ENCODE measurements at places on chromosomes 2 and 18.

GRCh38 chr2:165105926-165106325 is 97.9 kb downstream of the SCN3A start:
- no peak for DNase-seq

GRCh38 chr2:74548285-74548899 is 5.3 kb downstream of the LOXL3 start:
- DNase-seq: no peak

DNA sequence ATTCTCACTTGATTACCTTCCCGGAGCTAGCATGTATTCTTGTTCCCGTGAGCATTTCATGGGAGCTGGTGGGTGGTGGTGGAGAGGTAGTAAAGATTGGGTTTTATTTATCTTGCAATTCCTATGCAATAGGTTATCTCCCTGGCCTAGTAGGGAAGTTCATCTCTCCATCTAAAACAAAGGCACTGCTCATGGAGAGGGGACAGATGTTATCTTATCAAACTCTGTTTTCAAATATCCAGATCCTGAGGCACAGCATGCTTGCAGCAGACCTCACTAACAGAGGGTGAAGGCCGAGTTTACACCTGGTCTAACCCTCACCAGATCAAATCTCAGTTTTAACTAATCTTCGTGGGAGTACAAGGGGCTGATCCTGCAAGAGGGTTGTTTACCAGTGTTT is 98.9 kb downstream of the CYRIA start:
- no peak for DNase-seq

GRCh38 chr2:52563151-52563550 is 1204.5 kb upstream of the CHAC2 start:
- no peak for DNase-seq

DNA sequence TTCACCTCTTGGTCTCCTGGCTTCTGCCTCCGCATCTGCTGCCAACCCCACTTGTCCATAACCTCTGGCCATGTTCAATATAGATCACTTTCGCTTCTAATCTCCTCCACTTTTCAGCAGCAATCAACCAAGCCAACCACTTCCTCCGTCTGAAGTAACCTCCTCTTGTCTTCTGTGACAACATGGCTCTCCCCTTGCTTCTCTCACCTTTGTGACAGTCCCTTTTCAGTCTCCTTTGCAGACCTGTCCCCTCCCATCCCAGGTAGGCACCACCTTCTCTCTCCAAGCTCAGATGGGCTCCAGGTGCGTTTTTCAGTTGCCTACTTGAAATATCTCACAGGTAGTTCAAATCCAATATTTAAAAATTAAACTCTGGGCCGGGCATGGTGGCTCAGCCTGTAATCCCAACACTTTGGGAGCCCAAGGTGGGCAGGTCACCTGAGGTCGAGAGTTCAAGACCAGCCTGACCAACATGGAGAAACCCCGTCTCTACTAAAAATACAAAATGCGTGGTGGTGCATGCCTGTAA is 4.7 kb upstream of the PSD4 start:
- no peak for DNase-seq

DNA sequence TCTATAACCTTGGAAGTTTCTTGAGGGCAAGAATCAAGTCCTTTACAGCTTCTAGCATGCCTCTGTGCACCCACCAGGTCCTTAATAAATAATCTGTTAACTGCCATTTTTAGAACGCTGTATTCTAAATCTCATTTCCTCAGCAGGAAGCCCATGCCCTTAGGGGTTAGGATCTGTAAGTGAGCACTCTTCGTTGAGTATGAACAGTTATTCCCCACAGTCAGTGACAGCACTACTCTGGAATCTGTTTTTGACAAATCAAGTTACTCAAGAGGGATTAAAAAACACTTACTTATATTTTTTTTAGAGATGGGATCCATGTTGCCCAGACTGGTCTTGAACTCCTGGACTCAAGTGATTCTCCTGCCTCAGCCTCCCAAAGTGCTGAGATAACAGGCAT is 14.6 kb downstream of the PAIP2B start:
- no peak for DNase-seq

DNA sequence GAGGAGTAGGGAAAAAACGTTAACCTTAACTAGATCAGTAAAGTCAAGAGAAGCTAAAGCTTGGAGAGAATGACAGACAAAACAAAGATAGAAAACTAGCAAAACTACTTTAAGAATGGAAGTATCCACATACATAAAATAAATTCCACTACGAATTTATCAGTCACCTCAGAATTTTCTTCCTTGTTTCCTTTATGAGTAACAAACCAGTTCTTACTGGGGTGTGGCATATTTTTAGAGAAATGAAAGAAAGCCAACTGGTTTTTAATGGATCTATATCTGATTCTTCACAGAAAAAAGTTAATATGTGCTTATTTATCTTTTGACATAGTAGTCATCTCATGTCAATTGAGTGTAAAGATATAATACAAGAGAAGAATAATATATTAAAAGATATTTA is 2033.7 kb upstream of the CELF4 start:
- DNase-seq: no peak

DNA sequence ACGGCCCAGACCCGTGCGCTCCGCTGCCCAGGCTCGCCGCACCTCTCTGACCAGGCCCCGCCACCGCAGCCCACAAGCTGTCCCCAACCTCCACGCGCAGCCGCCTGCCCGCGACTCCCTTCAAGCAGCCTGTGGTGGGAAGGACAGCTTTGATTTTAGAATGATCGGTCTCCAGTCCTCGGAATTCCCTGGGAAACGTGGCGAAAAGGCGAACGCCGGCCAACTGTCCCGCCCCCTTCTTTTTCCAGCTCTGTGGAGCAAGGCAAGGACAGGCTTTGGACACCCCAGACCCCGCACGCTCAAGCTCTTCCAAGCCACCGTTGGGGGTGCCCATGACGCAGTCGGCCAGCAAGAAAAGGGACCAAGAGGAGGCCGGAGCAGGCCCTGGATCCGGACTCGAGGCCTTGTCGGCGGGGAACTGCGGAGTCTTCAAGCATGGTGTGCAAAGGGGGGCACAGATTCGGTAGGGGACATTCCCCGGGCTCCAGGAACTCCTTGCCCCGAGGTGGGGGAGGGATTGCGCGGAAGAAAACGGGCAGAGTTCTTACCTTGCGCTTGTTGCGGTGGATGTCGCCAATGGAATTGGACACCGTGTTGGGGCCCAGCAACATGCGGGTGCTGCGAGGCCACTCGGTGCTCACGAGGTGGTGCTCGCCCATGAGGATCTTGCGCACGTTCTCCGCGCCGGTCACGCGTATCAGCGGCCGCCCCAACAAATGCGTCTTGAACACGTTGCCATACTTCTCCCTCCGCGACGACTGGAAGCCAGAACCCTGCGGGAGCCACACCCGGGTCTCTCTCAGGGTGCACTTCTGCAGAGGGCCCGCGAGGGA is 4.0 kb downstream of the CYP26B1 start:
- no peak for DNase-seq

DNA sequence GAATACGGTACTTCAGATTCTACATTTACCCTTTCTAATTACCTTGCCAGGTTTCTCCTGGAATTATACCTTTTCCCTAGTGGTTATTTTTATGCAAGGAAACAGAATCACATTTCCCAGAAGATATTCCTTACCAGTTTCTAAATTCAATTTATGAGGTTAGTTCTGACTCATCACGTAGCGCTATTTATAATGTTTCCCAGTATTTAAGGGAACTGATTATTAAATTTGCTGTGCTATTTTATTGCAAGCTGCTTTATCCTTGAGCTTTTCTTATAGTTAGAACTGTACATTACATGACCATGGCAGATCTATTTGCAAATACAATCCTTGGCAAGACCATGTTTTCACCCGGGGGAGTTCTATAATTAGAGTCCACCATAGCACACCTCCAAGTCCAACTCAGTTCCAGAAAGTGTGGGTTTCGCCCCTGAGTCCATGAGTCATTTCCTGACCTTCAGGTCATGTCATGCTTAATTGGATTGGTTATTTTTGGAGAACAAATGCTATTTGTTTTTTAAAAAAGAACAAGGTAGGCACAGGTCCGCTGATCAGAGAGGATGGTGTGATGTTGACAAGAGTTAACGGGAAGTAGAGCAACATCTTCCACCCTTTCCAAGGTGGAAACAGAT is 126.6 kb downstream of the ZNF532 start:
- DNase-seq: no peak

DNA sequence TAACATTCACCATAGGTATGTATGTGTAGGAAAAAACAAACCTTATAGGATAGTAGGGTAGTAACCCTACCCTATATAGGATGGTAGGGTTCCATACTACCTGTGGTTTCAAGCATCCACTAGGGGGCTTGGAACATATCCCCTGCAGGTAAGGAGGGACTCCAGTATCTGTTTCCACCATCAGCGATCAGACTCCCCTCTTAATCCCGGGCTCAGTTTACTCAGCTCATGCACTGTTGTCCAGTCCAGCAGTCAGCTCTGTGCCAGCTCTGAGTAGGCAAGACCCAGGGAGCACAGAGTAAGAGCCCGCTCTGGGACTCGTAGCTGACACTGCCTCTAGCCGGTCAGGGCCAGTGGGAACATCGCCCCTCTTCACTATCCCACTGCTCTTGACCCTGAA is 61.7 kb downstream of the MEX3C start:
- no peak for DNase-seq

DNA sequence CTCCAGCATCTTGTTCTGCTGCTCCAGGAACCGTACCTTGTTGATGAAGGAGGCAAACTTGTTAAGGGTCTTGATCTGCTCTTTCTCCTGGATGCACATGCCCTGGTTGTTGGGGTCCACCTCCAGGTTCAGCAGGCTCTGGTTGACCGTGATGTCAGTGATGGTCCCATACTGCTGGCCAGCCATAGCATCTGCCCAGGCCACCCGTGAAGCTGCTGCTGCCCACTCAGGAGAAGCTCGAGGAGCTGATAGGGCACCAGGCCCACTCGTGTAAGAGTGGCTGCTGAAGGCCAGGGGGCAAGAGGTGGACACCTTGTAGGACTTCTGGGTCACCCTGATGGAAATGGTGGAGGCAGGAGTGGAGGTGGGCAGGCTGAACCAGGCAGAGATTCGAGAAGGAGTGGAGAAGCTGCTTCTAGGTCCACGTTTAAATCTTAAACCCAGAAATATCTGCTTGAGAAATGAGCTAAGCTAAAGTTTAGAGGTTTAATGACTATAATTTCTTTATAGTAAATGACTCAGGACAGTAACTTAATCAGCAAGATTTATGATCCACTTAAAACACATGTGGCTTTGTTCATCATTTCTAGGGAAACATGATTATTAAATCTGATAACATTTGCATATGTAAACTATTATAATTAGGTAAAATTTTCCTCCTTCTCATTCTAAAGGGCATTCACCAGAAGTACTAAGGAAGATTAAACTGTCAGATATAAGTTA is 358.7 kb upstream of the SETBP1 start:
- DNase-seq: no peak

- DNase-seq: no peak
Measured at GRCh38 chr2:120291401-120292311, 39.0 kb downstream of the RALB start.

DNA sequence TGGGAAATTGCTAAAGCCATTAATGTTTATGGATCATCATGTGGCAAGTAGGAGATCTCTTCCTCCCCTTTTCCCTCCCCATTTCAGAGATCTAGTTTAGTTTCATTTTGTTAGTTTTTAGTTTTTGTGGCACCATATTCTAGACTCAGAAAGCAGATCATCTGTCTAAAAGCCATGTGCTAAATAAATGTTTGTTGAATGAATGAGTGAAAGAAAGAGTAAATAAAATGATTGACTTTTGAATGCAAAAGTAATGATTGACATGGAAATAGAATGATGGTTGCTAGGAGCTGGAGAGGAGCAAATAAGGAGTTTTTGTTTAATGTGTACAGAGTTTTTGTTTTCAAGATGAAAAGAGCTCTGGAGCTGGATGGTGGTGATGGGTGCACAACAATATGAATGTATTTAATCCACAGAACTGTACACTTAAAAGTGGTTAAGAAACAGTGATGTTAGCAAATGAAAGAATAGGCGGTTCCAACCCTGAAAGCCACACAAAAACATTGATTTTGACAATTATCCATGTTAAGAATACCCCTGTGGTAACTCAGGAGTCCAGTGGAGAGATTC is 23.6 kb downstream of the TMEM178A start:
- DNase-seq: no peak

GRCh38 chr2:131156452-131157149 is 51.5 kb downstream of the PLEKHB2 start:
- DNase-seq: no peak

DNA sequence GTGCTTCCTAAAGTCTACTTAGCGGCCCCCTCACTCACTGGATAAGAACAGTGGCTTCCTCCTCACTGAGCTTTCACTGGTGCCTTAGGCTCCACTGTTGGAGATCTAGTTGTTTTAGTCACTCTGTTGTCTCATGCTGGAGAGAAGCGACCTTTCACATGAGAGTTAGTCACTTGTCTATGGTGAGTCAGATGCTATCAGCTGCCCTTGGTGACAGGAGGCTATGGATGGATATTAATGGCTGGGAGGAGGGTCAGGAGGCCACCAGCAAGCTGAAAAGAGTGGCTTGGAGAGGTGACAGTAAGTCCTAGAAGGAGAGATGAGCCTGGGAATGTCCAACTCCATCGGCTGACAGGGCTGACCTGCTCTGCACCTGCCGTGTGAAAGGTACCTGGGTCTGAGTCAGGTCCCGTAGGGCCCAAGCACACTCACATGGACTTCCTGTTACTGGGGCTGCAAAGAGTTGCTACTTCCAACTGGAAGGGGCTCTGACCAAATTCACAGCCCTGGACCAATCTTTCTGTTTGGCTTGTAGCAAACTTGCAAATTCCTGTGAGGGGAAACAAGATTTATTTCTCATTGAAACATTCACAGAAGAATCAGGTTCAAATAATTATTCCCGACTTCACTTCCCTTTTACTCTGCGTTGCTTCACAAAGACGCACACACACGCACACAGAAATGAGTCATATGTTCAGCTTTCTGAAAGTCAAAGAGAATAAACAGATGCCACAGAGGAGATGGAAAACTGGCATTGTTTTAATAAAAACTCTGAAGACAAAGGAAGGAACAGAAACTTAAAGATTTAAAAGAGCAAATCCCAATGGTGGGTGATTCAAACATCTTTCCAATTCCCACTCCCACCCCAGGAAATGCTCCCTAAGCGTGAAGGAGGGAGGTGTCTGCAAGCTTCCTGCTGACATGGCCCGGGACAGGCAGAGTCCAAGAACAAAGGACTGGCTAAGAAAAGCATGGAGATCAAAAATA is 203.5 kb upstream of the TWIST2 start:
- DNase-seq: no peak

GRCh38 chr2:239804161-239805042 is 220.7 kb downstream of the NDUFA10 start:
- no peak for DNase-seq

Data from neural crest cell (in vitro differentiated cells).